CD4-positive, CD25-positive, alpha-beta regulatory T cell (primary cell): ENCODE measurements at places on chromosomes 4 and X. TPM values are rescaled to one million over a fixed set of nuclear protein-coding genes. Genes with fewer than 3 reads are reported as not detected.

DNA sequence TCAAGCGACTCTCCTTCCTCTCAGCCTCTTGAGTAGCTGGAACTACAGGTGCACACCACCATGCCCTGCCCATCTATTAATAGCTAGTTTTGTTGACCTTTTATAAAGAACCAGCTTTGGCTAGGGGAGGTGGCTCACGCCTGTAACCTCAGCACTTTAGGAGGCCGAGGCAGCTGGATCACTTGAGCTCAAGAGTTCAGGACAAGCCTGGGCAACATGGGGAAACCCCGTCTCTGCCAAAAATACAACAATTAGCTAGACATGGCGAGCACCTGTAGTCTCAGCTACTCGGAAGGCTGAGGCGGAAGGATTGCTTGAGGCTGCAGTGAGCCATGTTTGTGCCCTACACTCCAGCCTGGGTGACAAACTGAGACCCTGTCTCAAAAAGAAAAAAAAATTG lies 2.7 kb downstream of the TKTL1 start:
- DNase-seq = no peak

GRCh38 chrX:24426921-24427746 lies 38.0 kb upstream of the PDK3 start:
- no peak for DNase-seq

GRCh38 chrX:137430984-137431475 lies 134.9 kb upstream of the ZIC3 start:
- DNase-seq = no peak

Gene WDR13
- 45.8 TPM for total RNA-seq

DNA sequence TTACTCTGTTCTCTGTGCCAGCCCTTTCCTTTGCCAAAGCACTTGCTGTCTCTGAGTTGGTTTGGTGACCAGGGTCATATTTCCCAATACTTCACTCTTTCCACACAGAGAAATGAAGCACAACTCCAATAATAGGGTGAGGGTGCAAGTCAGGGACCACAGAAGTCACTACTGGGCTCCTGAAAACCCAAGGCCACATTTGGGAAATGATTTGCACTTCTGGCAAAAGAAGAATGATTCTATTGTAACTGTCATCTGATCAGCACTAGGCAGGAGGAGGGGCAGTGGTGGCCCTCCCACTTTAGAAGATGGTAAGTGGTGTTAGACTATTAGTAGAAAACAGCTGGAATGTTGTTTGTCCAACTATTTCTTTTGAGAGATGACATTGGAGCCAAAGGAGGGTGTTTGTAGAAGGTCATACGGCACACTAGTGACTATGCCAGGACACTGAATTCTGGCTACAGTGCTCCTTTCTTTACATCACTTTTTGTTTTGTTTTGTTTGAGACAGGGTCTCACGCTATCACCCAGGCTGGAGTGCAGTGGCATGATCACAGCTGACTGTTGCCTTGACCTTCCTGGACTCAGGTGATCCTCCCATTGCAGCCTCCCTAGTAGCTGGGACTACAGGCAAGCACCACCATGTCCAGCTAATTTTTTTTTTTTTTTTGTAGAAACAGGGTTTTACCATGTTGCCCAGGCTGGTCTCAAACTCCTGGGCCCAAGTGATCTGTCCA lies 10.8 kb upstream of the HADH start:
- DNase-seq = no peak

DNA sequence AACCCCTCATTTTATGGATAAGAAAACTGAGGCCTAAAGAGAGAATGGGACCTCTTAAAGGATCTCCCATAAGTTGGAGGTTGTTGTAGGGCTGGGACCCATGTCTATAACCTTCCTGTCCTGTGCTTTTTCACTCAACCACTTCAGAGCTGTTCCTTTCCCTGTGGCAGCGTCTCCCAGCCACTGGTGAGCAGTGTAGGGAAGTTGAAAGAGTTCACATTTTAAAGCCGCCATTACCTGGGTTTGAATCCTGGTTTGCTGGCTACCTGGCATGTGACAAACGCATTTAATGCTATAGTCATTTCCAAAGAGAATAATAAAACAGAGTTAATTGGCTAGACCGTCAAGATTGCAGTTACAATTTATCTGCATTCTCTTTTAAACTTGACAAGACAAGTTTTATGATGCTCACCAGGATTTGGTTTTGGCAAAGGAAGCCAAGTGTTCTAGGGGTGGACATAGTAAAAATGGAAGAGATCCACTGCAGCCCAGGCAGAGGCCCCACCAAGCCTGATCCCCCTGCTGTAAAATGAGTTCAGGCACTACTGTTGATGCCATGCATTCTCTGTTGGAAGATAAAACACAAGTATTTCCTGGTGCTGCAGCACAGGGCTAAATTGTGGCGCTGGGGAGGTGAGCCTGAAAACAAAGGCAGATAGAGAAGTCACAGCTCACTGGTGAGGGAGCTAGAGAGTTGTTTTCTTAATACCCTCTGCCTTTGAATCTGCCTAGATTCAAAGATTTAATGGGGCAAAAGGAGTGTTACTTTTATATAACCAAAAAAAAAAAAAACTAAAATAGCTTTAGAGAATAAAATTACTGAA lies 218.7 kb downstream of the NWD2 start:
- no peak for DNase-seq

Gene PNPLA4
- total RNA-seq = 2.8 TPM

Gene HTR2C
- not detected for total RNA-seq

DNA sequence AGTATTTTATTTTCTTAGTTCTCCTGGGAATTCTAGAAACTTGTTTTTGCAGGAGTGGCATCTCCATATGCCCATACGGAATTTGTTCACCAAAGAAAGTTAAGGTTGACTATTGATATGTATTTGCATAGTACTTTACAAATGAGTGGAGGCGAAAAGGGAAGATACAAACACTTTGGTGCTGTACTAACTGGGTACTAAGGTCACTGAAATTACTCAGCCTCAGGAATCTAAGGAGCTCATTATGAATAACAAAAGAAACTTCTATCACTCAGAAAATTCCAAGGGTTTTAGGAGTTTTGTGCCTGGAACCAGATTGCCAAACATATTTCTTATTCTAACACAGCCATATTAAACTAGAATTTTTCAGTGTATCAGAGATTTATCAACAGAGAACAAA lies 27.4 kb upstream of the TMPRSS11B start:
- no peak for DNase-seq

DNA sequence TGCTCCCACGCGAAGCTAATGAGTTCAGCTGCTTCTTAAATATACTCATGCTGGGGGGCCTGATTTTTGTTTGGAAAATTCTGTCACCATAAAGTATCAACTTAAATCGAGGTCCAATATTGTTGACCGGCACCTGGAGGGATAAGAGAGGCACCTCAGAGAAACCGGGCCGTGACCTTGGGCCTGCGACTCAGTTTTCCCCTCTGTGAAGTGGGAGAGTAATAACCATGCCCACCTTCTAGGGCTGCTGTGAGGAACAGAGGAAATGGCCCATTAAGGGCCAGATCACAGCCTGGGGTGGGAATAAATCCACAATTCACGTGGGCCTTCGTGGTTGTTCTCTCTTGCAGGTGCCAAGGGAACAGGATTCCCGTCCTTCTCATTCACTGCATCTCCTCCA lies 39.4 kb downstream of the ZBTB49 start:
- DNase-seq = no peak

Gene SMIM31
- not detected for total RNA-seq

Gene DMP1
- not detected for total RNA-seq

DNA sequence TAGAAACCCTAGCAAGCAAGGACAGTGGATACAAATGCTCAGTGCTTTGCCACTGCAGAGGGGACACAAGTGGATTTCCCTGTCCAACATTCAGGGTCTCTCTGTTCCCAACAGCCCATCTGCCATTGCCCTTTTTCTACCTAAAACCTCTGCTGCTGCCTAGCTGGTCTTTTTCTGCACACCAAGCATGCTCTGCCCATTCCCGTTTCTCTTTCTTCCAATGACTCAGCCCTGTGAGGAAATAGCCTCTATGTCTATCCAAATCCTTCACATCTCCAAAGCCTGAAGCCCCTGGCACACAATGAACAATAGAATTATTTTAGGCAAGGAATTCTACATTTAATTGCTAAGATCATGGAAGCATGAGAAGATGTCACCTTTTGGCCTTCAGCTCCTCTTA lies 5.7 kb upstream of the AMELX start:
- no peak for DNase-seq

- peak; percentile 64 for DNase-seq
These were observed 22.7 kb downstream of the JAKMIP1 start for GRCh38 chr4:6177587-6178197.

DNA sequence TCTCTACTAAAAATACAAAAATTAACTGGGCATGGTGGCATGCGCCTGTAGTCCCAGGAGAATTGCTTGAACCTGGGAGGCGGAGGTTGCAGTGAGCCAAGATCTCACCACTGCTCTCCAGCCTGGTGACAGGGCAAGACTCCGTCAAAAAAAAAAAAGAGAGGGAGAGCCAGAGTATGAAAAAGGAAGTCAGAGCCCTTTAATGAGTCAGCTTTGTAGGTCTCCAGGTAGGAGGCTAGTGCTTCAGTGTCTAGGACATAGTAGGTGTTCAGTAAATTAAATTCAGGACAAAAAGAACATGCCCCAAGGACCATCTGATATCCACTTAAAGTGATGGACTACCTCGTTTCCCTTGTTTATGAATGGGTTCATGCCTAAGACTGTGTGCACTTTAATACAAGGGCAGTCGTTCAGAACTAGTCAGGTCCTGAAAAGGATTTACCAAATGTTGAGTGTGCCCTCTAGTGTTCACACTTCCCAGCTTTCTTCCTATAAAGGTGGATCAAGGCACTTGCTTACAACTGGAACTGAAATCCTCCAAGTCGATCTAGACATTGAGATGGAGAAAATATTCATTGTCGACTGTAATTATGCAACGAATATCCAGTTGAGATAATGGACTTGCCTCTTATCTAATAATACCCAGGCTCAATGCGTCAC lies 29.0 kb downstream of the F9 start:
- peak; percentile 55 for DNase-seq

DNA sequence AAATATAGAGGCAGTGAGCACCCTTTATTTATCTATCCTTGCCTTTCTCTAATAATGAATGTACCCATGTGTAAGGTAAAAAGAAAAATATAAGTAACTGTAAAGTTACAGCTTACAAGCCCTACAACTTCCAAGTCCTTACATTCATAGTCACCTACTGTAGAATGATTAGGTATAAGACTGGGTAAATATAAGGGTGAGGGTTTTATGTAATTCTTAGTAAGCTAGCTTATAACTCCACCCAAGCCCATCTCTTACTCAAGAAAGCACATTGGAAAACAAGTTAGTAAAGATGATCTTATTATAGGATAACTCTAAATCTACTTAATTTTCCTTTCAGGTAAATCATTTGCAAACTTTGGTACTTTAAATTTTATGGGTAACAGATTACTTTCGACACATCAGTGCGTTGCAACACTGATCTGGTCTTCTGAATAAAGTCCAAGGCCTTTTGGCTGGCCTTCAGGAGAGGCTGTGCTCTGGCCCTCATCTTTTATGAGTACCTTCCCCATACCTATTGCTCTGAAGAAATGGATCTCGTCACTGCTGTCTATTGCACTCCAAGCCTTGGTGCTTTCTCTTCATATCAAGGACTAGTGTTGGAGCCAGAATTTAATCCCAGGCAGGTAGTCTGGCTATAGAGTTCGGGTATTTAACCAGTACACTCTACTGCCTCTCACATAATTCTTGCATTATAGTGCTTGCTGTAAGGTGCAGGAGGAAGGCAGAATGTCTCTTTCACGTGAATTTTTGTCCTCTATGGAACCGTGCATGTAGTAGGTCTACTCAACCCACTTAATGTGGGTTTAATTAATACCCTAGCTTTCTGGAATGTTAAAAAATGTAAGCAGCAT lies 443.6 kb upstream of the AR start:
- DNase-seq = no peak

DNA sequence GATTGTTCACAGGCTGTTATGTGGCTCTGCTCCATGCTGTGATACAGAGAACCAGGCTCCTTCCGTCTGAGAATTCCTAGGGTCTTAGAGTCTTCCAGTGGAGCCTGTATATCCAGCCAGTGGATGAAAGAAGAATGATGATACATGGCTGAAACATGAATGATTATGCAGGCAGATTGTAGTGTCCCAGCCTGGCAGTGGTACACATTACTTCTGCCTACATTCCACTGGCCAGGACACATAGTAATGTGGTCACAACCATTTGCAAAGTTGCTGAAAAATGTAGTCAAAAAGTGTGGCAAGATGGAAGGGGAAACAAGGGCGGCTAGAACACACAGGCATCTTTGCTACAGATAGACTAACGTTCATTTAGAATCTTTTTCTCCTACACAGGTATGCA lies 4.5 kb upstream of the GBA3 start:
- DNase-seq = no peak

DNA sequence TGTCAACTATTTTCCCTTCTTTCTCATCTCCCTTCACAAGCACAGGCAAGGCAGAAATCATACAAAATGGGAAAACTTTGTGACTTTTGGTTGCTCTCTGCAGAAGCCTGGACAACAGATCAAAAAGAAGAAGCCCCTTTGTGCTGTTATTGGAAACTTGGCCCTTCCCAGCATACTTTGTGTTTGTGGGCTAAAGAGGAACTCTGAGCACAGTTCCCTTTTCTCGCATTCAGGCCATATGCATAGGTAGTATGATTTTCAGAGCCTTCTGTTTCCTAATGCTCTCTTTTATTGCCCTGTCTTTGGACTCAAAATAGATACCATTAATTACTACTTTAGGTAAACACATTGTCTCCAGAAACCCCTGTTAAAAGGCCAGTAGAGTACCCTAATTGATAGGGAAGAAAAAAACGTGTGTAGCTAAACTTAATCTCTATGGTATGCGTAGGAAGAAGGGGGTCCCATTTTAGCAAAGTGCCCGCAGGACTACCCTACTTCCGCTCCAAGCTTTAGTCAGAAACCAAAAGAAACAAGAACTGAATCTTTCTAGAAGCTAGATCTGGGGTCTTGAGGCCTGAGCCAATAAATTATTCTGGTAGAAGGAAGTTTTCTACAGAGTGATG lies 26.6 kb downstream of the VSIG4 start:
- DNase-seq = no peak

Gene HDX
- total RNA-seq = 1.5 TPM

DNA sequence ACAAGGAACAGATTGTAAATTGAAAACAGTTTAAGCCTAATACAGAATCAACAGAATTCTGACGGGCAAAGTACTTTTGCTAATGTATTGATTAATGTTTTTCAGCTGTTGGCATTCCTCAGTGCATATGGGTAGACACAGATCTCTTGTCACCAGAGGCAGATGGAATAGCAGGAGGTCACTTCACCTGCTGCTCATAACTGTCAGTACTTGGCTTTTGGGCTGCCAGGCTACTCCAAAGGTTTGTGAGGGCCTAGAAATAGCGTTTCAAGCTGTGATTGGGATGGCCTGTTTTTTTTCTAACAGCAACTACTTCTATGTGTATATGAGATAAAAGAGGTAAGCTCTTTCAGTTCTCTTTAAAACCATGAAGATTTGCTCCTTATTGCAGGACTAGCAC lies 307.5 kb upstream of the ANXA10 start:
- no peak for DNase-seq

Gene ADH6
- not detected for total RNA-seq

- DNase-seq = no peak
These were observed 103.1 kb downstream of the NPNT start for GRCh38 chr4:105998171-105999063.

DNA sequence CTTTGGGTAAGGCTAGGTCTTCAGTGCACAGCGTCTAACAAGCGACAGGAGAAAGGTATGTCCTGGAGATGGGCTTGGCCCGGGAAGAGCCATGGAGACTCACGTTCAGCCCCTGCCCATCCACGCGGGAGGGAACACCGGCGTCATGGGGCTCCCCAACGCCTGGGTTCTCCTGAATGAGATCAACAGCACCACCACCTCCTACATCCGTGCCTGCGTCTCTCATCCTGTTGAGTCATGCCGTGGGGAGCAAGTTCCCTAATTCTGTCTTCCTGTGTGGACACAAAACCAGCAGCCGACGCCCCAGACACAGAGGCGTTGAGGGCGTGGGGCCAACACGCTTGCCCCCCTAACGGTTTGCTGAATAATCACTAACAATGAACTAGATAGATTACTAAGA lies 20.1 kb upstream of the IL3RA start:
- DNase-seq = peak; percentile 19
